ENCODE measurements at places on chromosomes 2 and 18.

DNA sequence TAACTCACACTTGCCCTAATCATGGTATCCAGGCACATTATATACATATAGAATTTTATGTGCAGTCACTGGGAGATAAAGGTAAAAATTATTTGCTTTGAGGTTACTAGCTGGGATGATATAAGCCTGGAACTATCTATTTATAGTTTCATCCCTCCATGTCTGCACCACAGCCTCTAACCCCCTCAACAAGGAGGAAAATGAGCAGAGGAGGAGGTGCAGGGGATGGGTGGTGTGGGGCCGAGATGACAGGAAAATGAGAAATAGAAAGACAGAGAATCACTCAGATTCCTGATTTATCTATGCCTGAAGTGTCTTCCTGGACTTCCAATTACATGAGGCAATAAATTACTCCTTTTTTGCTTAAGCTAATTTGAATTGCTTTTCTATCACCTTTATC, 145.2 kb downstream of the PIK3C3 start:
- DNase-seq: no peak

DNA sequence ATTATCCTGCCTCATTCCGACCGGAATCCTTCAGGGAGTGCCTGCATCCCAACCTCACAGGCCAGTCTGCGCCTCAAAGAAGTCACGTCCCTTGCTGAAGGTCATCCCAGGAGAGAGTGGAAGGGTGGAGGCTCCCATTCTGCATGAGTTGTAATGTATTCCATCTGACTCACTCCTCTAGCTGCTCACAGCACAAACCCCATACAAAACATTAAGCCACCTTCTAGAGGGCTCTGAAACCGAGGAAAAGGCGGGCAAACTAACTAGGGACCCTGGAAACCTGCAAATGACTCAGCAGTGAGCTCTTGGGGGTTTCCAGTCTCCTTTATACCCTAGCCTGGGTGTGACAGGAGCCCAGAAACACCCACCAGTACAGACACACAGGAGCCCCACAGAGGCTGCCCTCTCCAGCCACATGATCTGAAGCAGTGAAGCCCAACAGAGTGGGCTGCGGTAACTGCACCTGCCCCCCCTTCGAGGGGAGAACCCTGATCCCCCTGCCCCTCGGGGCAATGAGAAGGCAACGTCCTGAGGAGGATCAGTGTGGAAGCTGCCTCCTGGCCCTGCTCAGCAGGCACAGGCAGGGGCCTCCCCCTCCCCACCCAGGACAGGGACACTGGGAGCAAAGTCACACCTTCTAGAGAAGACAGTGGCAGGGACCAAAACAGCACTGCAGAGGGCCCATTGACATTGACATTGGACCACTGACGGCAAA, 69.3 kb upstream of the SNTG2 start:
- DNase-seq: no peak

DNA sequence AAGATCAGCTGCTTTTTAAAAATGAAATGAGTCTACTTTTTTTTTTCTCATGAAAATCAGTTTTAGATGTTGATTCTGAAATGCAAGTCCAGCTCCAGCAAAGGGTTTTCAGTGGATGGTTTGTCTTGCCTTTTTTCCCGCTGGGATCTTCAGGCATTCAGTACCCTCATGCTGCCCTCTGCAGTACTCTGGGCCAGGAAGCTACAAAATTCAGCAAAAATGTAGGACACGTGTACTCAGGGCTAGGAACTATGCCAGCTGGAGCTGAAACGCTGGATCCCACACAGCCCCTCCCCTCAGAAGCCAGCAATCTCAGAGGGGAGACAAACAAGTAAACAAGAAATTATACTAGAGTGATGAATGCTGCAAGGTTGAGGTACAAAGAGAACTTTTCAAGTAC, 97.3 kb downstream of the MMADHC start:
- DNase-seq: no peak

- DNase-seq: no peak
Observed at GRCh38 chr2:210480079-210480478, 3.5 kb upstream of the LANCL1 start.

- no peak for DNase-seq
Observed at GRCh38 chr2:134365356-134365755, 111.5 kb downstream of the MGAT5 start.

- no peak for DNase-seq
Observed at GRCh38 chr2:14633461-14634181, 1.1 kb downstream of the LRATD1 start.

DNA sequence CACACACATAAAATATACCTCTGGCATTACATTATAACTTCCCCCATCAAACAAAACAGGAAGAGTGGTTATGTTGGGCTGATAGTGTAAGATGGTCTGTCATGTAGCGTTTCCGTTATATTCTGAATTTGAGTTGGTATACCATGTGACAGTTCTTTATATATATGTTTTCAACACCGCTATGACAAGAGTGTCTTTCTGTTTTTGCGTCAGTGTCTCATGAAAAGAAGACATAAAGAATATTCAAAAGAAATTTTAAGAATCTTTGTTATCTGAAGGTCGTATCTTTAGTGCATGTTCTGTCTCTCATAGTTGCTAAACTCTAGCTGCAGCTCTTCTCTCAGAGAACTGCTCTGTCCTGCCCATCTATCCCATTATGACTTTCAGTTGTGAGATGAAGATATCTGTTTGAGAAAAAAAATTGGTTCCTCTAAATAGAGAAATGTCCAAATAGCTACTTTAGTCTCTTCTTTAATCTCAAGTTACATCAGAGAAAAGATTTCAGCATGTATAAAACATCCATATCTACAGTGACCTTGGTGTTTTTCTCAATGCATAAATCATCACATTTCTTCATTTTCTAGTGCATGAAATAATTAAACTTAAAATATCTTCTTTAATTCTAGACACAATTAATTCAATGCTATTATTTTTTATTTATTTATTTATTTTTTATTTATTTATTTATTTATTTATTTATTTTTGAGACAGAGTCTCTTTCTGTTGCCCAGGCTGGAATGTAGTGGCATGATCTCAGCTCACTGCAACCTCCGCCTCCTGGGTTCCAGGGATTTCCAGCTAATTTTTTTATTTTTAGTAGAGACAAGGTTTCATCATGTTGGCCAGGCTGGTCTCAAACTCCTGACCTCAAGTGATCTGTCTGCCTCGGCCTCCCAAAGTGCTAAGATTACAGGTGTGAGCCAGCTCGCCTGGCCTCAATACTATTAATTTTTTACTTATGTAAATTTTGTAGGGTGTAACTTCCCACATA, 24.3 kb upstream of the PSME4 start:
- DNase-seq: no peak

DNA sequence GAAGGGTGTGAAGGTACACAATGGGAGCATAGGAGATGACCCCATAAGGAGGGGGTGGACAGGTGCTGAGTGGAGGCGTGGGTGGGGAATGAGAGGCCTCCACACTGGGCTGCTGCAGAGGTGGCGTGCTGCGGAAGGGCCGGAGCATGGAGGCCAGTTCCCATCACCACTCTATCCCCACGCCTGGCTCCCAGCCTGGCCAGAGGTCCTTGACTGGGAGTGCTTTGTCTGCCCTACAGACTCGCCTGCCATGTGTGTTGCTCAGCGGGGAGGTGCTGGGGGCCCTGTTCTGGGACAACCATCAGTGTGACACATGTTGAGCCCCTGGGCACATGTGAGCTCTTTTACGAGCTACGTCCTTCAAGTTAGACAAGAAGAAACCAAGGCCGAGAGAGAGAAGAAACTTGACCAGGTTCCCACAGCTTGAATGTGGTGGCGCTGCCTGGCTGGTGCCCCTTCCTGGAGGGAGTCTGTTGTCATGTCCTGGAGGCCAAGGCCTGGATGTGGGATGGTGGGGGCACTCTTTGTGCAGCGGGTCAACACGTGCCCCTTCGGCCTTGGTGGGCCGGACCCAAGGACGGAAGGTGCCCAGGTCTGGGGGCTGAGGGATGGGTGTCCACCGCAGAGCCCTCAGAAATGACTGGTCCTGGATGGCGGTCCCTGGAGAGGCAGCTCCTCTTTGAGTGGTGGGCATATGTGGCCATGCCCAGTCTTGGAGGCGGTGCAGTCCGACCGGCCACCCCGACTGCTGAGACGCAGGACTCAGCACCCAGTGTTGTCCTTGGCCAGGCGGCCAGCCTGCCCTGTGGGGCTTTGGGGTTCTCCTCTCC, 1.2 kb upstream of the INPP5D start:
- no peak for DNase-seq

- no peak for DNase-seq
Observed at GRCh38 chr2:126359494-126359893, 296.5 kb upstream of the GYPC start.

- no peak for DNase-seq
Observed at GRCh38 chr2:153872311-153873051, 759 bp downstream of the GALNT13 start.

DNA sequence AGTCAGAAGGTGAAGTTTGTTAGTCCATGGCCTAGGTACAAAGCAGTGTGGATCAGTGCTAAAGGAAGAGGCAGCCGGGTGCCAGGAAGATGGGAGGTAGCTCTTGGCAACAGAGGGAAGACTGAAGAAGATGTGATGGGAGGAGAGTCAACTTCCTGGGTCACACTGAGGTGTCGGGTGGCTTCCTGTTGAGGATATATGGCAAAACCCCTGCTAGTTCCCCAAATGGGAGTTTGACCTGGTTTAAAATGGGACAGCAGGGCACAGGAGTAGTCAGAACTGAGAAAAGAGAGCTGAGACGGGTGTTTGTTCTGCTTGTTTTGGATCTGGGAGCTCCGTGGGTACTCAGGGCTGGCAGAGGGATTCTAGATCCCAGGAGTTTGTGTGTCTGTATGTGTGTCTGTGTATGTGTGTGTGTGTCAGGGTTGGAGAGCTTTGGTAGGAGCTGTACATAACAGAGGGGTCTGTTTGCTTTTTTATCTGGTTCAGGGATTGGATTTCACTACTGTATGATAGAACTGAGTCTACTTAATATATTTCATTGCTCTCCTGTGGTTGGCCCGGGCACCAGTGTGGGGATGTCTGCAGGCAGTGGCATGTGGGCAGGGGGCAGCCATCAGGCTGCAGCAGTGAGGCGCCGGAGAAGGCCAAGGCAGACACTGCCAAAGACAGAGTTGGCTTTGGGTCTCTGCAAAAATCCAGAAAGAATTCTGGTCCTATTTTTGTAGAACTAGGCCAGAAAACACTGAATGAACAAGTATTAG, 17.1 kb downstream of the MXD1 start:
- no peak for DNase-seq

DNA sequence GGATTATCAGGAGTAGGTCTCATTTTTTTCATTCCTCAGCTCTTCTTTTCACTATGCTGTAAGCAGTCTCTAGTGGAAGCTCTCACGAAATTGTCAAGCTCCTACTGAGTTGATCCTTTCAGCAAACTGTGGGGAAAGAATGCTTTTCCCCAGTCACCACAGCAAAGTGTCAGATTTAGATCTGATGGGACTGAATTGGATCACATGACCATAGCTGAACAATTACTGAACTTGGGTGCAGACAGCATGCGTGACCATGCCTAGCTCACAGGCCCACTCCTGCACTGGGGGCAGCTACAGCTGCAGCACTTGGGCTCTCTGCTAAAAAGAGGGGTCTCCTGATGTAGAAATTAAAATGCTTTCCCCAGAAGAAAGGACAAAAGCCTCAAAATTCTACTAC, 3.1 kb downstream of the ARHGAP15 start:
- DNase-seq: no peak

DNA sequence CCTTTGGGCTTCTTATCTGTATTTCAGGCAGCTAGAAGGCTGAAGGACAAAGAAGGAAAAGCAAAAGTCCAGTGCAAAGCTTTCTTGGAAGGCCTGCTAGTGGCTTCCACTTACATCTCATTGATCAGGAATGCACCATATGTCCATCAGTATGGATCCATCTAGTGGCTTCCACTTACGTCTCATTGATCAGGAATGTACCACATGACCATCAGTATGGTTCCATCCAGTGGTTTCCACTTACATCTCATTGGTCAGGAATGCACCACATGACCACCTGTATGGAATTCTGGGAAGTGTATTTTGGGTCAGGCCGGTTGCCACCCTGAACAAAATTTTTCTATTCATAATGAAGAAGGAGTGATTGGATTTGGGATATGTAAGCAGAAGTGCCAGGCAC, 70.6 kb downstream of the LYPD6 start:
- DNase-seq: no peak

- DNase-seq: no peak
Observed at GRCh38 chr2:201952187-201952586, 81.5 kb upstream of the FZD7 start.

GRCh38 chr2:109715313-109715805, 78.7 kb upstream of the RGPD5 start:
- DNase-seq: no peak

DNA sequence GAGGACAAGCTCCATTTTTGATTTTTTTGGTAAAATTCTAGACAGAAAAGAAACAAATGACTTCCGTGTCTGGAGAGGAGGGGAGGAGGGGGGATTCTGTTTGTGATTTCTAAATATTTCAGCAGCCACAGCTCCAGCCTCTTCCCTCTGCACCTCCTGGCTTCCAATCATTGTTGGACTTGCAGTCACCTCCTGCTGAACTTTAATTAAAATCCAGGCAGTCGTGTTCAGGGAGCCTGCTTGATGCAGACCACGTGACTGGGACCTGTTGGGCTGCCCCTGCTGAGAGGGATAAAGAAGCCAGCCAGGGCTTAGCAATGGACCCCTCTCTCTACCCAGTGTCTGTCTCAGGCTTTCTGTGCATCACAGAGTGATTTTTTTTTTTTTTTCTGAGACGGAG, 115.1 kb downstream of the SH3BP4 start:
- DNase-seq: no peak

- no peak for DNase-seq
Observed at GRCh38 chr2:25230198-25230947, 62.0 kb upstream of the POMC start.

- no peak for DNase-seq
Observed at GRCh38 chr2:165576409-165577154, 107.1 kb downstream of the CSRNP3 start.

- DNase-seq: no peak
Observed at GRCh38 chr2:121398853-121399252, 113.9 kb upstream of the TFCP2L1 start.

- no peak for DNase-seq
Observed at GRCh38 chr2:188303363-188304031, 11.8 kb downstream of the GULP1 start.

DNA sequence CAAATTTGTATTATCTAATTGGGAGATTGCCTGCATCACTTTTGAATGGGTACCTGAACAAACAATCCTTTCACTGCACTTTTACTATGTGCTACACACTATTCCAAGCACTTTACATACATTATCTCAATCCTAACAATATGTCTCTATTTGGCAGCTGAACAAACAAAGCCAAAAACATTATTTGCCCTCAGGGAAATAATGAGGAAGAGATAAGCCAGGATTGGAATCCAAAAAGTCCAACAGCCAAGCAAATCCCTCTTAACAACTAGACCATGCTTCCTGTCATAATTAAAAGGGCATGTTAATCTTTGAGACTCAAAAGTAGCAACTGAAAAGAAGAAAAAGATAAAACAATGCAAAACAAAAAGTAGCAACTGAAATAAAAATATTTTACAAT, 32.1 kb downstream of the RPRD1A start:
- no peak for DNase-seq

DNA sequence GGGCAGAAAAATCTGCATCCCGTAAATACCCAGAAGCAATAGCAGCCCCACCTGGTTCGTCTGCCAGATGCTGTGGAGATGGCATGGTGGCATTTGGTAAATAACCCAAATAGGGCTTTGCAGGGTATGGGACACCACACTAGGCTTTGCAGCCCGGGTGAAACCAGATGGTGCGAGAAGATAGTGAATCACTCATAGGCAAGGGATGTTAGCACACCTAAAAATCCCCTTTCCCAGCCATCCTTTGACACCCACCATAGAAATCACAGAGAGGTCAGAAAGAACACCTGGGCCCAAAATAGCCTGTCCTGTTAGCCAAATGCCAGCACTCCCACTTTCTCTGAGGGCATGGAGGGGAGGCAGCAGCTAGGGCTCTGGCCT, 47.6 kb downstream of the BCL11A start:
- no peak for DNase-seq

GRCh38 chr2:75459565-75460310, 101.0 kb downstream of the EVA1A start:
- no peak for DNase-seq

All from activated effector memory CD4-positive, alpha-beta T cell treated with Interleukin-2 at 50 U/mL for 16 hours (primary cell).